ENCODE measurements at places on chromosomes 2 and 18.

DNA sequence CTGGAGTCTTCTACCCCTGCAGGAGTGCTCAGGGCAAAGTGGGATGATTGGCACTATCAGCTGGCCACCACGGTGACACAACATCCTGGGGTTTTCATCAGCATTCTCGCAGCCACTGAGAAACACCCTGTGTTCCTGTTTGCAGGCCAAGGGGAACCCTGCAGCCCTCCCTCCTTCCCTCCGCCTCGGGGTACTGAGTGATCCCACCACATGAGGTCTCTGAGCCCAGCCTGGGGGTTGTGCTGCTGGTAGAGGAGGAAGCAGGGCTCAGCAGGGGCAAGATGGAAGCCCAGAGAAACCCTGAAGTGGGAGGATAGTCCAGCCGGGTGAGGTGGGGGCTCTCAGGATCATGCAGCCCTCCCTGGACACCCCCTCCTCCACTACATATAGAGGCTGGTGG lies at the start of gene OXER1:
Gene OXER1 (minus strand): TSS at position 40 of the 400 bp plus-strand sequence. CDS start 73 bp downstream, outside the sequence.
- DNase-seq, result no peak

GRCh38 chr2:128433911-128434550 lies 115.4 kb upstream of the HS6ST1 start:
- DNase-seq, result no peak

- no peak for DNase-seq
Measured at GRCh38 chr2:147172493-147173188, 672.2 kb upstream of the ACVR2A start.

DNA sequence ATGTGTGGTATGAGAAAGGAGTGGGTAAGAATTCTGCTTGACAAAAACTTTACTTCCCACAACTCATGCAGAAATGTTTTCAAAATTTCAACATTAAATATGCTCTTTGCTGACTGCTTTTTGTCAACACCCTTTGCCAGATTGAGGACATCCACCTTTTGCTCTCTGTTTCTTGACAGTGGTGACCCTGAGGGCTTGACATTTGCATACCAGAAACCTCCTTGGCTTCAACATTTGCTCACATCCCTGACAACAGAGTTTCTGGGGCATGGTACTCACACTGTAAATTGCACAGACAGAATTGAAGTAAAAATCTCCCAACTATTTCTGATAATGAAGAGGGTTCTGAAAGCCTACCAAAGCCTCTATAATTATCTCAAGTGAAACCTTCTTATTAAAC lies 95.7 kb downstream of the RND3 start:
- no peak for DNase-seq

DNA sequence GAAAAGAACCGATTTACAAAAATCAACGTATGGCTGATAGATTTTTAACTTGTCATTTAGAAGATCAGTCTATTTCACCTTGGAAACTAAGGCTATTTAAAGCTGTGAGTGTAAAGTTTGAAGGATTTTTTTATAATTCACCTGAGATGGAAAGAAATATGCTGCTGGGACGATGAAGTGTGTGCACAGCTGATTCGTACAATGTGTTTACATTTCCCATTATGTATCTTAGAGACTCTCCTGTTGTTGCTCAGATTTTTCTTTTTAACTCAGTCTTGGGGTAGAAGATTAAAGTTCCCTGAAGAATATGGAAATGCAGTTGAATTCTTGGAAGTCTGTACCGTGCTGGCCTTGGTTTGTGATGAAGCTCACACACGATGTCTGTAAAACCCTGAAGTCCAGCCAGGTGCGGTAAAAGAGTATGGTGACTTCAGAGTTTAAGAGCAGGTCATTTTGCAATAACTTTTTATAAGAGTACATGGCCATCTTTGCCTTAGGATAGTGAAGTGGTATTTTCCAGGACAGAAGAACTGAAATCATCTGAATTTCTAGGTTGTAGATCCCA lies 250.1 kb downstream of the PRKCE start:
- no peak for DNase-seq

- DNase-seq, result peak; percentile 85
Measured at GRCh38 chr18:658001-658946, 821 bp downstream of the TYMS start.

GRCh38 chr2:197516393-197516761 lies 511 bp downstream of the MOB4 start:
- DNase-seq, result peak; percentile 34

- peak; percentile 74 for DNase-seq
Measured at GRCh38 chr2:228094377-228094921, 87.0 kb downstream of the SPHKAP start.

- peak; percentile 70 for DNase-seq
Measured at GRCh38 chr2:57720728-57721627, 325.6 kb upstream of the VRK2 start.

DNA sequence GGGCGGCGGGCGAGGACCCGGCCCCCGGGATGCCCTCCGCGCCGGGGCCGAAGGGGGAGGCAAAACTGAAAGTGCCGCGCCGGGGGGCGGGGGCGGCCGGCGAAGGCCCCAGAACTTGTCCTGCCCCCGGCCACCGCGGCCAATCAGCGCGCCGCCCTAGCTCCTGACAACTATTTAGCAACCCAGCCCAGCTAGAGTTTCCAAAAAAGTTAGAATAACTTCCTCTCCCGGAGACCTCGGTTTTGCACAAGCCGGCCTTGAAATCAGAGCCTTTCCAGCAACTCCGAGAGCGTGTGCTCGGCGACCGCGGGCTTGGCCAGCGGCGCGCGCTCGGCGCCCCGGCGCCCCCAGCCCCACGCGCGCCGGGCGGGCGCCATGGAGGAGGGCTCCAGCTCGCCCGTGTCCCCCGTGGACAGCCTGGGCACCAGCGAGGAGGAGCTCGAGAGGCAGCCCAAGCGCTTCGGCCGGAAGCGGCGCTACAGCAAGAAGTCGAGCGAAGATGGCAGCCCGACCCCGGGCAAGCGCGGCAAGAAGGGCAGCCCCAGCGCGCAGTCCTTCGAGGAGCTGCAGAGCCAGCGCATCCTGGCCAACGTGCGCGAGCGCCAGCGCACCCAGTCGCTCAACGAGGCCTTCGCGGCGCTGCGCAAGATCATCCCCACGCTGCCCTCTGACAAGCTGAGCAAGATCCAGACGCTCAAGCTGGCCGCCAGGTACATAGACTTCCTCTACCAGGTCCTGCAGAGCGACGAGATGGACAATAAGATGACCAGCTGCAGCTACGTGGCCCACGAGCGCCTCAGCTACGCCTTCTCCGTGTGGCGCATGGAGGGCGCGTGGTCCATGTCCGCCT lies at the start of gene TWIST2:
Gene TWIST2 (plus strand): TSS at position 245 of the 850 bp plus-strand sequence. CDS start 131 bp downstream, at position 376.
- peak; percentile 71 for DNase-seq

- DNase-seq, result no peak
Measured at GRCh38 chr2:66443979-66444861, 9.3 kb downstream of the MEIS1 start.

- no peak for DNase-seq
Measured at GRCh38 chr18:47898055-47898454, 32.4 kb downstream of the SMAD2 start.

DNA sequence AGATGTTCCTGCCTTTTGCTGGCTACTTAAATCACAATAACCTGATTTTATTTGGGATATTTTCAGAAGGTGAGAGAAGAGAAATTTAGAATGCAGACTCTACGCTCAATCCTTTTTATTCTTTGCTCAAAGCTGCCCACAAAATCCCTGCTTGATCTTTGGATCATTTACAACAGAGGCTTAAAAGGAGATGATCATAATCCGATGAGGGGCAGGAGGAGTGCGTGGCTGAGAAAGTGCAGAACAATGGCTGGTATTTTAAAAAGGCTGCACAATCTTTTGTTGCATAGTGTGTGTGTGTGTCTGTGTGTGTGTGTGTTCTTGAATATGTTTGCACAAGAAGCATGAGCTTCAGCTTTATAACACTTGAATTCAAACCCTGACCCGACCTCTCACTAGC lies 256.3 kb upstream of the MYT1L start:
- no peak for DNase-seq

- DNase-seq, result peak; percentile 74
Measured at GRCh38 chr2:148643998-148644882, at the start of gene EPC2. TSS of gene EPC2 (plus strand) at chr2:148644751. CDS start at chr2:148645018, 267 bp downstream.

DNA sequence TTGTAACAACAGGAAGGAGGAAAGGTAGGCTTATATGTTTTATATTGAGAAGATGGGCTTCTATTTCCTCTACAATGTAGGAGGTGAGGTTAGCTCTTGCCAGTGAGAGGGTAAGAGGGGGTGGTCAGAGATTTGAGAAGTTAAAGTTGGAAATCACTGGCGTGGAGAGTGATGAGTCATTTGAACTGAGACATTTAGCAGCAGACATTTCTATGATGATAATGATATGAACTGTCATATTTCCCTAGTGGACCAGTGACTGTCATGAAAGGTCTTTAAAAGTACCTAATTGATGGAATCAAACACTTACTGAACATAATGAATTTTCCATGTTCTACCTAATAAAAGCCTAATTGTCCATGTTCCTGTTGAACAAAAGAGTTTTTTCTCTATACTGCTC lies 126.1 kb downstream of the FAM161A start:
- peak; percentile 20 for DNase-seq

DNA sequence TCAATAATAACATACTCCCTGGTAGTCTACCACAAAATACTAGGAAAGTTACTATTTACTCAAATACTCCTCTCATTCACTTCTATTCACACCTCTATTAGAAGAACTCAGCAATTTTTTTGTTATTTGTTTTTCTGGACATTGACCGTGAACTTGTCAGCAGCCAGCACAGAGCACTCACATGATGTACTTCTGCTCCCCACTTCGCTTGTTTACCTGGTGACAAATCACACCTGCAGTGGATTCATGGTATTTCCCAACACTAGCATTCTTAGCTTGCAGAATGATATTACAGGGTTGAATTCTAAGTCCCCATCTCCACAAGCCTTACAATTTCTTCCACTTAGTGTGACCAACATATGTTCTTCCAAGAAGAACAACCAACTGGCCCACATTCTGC lies 238.2 kb downstream of the SATB2 start:
- no peak for DNase-seq

DNA sequence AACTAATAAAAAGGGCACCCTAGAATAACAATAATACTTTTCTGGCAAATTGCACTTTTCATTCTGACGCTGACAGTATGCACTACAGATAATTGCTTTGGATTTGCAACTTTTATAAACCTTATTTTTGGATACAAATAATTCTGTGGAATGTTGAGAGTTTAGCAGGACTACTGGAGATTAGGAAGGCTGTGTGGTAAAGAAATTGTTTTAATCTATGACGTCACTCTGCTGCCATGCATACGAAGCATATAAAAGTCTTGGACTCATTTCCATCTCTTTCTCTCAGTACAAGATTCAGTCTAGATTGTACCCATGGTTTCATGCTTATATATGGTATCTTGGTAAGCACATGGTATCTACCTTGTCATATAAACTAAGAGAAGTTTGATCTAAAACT lies 28.1 kb upstream of the ZCCHC2 start:
- no peak for DNase-seq

- DNase-seq, result no peak
Measured at GRCh38 chr2:144404586-144405314, 115.2 kb downstream of the ZEB2 start.

DNA sequence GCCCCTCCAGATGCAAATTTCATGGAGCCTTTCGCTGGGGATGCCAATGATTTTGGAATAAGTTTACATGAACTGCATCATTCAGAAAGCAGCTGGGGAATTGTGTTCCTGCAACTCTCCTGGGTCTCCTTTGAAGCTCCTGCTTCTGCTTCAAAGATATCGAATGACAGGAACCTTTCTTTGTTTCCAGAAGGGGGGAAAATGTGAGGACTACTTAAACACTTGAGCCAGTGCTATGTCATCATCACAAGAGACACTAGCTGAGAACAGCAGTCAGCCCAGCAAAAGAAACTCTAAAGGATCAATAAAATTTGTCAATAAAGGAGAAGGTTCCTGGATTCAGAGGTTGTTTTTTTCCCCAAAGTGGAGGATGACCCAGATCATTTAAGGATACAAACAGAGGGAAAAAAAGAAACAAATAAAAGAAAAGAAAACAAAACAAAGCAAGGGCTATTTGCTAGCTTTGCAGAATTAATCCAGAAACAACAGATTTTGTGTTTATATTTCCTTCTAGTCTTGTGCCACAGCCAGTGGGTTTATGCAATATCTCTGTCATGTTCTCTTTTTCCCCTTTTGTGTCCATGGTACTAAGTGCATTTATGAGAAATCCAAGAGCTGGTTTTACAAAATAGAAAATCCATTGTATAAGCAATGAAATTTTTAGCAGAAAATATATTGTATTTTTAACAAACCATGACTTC lies 463.7 kb downstream of the CDH2 start:
- DNase-seq, result no peak

- peak; percentile 49 for DNase-seq
Measured at GRCh38 chr2:15636972-15637785, 45.5 kb downstream of the DDX1 start.

DNA sequence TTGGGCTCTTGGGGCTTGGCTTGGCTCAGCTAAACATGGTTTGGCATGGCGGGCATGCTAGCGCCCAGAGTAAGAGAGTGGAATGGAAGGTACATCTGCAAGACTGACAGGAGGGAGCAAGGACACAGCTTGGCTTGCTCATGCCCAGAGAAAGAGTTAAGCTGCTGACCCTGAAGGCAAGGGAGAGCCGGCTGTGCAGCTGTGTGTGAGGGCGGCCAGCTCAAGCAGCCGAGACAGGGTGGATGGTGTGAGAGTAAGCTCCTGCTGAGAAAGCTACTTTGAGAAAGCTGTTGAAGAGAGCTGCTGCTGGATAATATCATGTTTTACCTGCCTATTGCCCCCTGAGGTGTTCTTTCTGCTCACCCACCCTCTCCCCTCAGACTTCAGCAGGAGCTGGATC lies 135.6 kb downstream of the CCBE1 start:
- DNase-seq, result no peak

GRCh38 chr2:237488901-237489860 lies 2.1 kb downstream of the MLPH start:
- DNase-seq, result peak; percentile 92

DNA sequence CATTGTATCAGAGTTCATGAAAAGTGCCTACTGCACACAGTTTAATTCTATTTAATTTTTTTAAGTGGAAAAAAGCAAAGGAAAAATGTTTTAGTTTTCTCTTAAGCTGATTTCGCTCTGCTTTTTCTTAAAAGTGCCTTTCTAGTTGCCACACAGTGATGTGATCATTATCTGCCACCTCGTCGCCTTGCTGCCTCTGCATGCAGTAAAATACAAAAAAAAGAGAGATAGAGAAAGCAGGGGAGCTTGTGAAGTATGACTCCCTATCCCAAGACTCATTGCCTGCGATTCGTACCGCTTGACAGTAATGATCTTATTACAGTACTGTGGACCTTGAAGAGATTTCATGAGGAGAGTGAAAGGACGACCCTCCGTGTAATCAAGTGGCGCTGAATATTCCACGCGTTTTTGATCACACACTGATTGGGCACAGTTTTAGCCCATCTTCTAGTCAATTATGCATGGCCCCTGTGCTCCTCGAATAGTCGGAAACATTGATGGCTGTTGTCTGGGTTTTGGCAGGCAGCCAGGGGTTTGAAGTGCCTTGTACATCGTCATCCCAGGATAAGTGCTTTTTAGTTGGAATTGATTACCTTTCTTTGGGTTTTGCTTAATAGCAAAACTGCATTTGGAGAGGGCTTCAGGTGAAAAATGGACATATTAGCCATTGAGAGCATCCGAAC lies 188.3 kb downstream of the GBX2 start:
- no peak for DNase-seq

GRCh38 chr2:104528101-104528500 lies 325.8 kb upstream of the POU3F3 start:
- DNase-seq, result no peak

All from A172 (cell line).